ENCODE measurements at places on chromosomes 3 and 15.

DNA sequence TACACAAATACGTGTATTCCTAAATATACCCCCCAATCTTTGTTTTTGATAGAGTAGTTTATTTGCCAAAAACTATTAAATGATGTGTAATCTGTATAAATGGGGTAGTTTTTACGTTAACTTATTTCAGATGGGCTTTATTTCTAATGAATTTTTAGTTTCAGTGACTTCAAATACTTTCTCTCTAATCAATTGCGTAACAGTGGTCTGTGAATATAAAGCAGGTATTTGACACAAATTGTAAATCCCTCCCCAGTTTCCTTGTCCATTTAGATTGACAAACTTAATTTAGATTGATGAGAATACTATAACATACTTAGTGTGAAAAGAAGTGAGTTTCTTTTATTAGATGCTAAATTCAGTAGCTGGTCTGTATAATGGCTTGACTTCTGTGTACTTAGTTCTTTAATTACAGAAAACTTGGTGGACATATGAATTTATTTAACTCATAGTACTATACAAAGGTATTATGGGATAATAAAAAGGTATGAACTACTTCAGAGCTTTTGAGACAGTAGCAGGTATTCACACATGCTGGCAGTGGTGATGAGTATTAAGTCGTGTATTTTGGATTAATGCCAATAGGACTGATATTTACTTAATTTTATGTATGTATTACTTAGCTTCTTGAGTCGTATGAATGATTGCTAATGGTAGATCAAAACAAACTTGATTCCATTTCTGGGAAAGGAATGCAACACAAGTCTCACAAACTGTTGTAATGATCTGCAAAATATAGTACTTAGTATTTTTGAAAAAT lies 81.6 kb downstream of the STT3B start:
- no peak for DNase-seq

DNA sequence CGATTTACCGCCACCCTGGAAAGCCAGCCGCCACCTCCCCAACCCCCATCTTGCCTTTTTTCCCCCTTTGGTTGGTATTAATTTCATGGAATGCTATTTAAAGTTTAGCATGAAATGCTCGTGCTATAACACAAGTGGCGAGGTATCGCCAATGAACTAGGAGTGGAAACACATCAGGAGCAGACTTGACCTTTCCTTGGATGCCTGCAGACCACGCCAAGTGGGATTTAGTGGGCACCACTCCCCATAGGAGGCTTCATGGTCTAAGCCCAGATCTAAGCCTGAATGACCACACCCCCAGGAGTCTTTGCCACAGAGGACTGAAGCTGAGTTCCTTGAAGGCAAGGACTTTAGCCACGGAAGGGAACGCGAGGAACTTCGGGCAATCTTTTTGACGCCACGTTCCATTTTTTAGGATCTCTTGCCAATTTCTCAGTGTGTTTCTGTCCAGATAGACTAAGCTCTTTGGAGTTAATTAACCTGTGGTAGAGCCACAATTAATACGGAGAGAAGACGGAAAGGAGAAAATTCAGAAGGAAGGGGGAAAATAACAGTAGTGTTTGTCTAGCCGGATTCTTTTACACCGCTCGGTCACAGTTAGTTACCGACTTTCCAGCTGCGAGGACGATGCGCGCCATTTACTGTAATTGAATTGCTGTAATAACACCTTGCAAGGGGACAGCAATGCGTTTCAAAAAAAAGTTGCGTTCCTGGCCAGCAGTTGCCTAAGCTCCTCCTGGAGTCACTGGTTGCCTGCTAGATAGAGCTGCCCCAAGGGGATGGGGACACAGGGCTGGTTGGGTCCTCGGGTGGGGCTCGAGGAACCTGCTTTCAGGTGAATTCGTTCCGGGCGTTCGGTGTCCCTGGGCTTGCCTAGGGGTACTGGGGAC lies 37.1 kb downstream of the NR2F2 start:
- DNase-seq = no peak

DNA sequence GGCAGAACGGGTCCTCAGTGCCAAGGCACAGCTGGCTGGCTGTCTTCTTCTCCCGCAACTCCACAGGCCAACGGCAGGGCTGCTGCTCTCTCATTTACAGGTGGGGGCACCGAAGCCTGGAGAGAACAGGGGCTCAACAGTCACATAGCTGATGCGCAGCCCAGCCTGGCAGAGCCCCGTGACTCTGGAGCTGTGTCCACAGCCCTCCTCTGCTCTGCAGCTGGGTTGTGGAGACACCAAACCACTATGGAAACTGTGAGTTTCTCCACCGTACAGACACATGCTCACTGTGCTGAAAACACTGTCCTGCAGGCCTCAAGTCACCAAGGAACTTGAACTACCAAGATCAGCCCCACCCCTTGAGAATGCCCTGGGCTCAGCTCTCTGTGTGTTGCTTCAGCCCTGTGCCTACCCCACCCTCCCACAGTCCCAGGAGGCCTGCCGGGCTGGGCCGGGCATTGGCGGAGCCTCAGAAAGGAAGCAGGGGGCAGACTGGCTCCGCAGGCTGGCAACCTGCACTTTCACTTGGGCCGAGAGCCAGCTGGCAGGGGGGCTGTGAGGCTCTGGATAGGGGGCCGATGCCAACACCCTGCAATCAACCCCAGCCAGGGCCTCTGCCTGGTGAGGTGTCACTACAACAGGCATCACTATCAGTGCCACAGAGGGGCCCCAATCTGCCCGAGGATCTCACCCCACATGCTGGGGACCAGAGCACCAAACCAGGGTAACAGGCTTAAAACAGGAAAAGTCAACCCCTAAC lies 113.7 kb upstream of the RPL32 start:
- peak; percentile 95 for DNase-seq

DNA sequence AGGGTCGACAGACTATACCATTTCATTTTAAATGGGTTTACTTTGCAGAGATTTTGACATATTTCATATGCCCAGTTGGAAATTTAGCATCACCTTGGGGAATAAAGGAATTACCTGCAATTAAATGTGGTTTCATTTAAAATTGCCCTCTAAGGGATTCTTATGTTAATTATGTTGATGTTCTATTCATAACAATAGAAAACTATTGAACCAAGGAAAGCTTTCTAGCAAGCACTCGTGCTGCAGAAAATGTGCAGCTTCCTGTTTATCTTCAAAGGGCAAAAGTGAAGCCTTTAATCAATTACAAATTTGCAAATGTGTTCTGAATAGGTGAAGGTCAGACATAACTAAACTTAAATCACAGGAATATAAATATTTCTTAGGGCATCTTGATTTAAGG lies 352.1 kb downstream of the CHST2 start:
- DNase-seq = no peak

GRCh38 chr15:65926899-65927298 lies 57.6 kb downstream of the RAB11A start:
- DNase-seq = no peak

DNA sequence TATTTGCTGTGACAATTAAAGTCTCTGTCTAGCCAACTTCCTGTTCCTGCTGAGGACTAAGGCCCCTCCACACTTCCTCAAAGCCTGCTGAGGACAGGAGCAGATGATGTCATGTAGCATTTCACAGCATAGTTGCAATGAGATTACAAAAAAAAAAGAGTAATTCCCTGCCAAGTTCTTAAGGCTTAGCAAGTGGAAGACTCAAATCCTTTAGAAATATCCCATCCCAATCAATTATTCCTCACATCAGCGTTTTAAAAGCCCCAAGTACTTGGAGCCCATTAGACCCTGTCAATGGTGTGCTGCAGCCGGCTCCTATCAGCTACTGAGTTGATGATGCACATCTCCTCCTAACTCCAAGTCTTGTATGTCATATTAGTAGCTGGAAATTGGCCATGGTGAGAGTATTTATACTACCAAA lies 51.7 kb downstream of the TRANK1 start:
- DNase-seq = no peak

DNA sequence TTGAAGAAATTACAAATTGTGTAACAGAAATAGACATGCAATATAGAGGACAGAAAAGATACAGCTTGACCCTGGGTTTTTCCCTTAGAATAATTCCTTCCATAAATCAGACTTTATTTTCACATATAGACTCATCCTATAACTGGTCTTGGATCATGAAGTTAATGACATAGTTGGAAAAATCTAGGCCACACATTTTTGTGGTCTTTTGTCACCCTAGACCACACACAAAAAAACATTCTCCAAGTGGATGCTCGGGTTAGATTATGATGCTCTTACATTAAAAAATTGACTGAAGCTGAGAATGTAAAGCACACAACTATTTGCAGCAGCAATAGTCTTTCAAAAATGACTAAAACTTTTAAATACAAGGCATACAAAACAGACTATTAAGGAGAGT lies 7.5 kb upstream of the PLA2G4D start:
- DNase-seq = no peak

GRCh38 chr3:131553495-131554247 lies 50.9 kb upstream of the MRPL3 start:
- no peak for DNase-seq

- no peak for DNase-seq
Observed at GRCh38 chr3:82240322-82240721, 478.9 kb upstream of the GBE1 start.

- DNase-seq = no peak
Observed at GRCh38 chr3:186596568-186597287, 16.1 kb upstream of the AHSG start.

GRCh38 chr3:190117981-190118380 lies 2.7 kb downstream of the P3H2 start:
- no peak for DNase-seq

DNA sequence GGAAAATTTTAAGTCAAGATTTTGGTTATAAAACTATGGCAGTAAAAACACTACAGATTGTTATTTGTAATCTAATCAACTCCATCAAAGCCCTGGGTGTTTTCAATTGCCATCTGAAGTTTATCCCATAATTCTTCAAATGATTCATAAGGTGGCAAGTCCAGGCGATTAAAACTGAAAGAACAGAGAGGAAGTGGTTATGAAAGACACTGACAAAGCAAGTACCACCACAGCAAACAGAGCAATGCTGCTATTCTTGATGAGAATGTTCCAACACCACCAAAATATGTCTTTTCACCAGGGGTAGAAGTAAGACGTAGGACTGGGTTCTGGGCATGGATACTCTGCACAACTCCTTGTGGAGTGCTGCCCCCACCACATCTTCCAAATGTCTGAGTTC lies 86.9 kb upstream of the PRTG start:
- DNase-seq = no peak

- no peak for DNase-seq
Observed at GRCh38 chr3:181362378-181362777, 349.3 kb upstream of the SOX2 start.

DNA sequence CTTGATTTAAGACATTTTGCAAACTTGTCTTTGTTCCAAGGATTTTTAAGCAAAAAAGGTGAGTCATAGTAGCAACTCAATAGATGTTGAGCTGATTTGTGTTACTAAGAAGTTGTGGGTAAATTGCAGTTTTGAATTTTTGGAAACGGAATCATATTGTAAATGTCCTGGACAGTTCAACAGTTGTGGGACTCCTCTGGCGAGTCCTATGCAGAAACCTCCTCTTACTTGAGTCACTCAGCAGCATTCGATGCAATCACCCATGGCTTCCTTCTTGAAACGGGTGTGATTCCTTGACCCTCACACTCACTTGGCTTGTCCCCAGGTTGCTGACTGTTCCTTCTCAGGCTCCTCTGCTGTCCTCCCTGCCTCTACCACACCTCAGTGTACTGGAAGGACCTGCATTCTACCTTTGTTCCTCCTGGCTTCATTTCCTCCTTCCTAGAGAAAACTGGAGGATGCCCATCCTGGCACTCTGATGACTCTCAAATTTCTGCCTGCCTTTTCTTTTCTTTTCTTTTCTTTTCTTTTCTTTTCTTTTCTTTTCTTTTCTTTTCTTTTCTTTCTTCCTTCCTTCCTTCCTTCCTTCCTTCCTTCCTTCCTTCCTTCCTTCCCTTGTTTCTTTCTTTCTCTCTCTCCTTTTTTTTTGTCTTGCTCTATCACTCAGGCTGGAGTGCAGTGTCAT lies 52.8 kb upstream of the DGKG start:
- no peak for DNase-seq

- DNase-seq = no peak
Observed at GRCh38 chr3:195746346-195746745, 25.6 kb downstream of the MUC20 start.

GRCh38 chr3:187694801-187695200 lies 7.6 kb downstream of the RTP2 start:
- DNase-seq = no peak

GRCh38 chr15:47620960-47621681 lies 96.2 kb upstream of the SEMA6D start:
- DNase-seq = no peak

DNA sequence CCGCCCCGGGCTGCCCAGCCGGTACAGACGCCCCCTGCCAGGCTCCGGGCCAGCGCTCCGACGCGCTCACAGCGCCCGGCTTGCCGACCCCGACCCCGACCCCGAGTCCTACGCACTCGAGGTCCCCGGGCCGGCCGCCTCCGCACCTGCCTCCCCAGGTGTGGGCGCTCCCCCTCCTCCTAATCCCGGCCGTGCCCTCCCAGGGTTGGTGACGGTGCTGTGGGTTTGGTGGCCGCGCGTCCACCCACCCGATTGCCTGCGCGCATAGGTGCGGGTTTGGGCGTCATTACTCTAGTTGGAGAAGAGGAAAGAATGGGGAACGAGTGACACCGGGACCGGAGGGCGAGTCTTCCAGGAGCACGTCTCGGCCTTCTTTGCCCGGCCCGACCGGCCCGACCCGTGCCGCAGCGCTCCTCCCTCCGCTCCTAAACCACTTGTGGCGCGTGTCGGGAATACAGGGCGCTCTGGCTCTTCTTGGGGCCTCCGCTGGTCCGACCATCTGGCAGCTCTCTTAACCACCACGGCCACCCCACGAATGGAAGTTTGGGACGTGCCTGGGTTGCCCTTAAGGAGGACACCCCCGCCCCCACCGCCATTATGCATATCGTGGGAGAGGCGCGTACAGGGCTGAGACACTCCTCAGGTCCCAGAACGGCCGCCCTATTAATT lies 810 bp upstream of the THRB start:
- DNase-seq = peak; percentile 84

GRCh38 chr15:40330368-40330836 lies 6.9 kb downstream of the INAFM2 start:
- peak; percentile 75 for DNase-seq

GRCh38 chr3:108546692-108547091 lies 36.3 kb upstream of the MYH15 start:
- DNase-seq = no peak

DNA sequence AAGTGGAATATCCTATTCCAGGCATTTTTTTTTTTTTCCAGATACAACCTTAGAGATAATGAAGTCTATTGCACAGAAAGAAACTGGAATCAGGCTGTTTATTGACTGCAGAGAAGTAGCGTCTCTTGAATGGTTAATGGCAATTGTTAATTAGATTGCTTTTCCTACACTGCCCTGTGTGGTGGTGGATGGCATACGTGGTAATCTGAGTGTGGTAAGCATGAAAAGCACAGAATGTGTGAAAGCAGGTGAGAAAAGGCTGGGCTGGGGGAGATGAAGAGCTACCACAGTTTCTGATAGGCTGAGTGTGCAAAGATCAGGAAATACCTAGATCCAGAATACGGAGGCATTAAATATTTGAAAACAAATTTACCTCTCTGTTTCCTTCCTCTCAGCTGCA lies 486.3 kb upstream of the TBL1XR1 start:
- no peak for DNase-seq

GRCh38 chr3:123914829-123915228 lies 30.7 kb upstream of the MYLK start:
- no peak for DNase-seq

GRCh38 chr15:66917904-66918448 lies 147.4 kb upstream of the SMAD3 start:
- no peak for DNase-seq

- DNase-seq = no peak
Observed at GRCh38 chr3:125107363-125107762, 51.6 kb upstream of the HEG1 start.

GRCh38 chr3:150975086-150975991 lies 2.8 kb upstream of the CLRN1 start:
- no peak for DNase-seq

GRCh38 chr3:128466840-128467541 lies at the start of gene DNAJB8:
DNAJB8 (minus strand) TSS chr3:128466890; CDS start chr3:128463245, 3,645 bp downstream.
- peak; percentile 9 for DNase-seq

All from right cardiac atrium (tissue), 5 donors.